ENCODE measurements at places on chromosomes 2 and 18. TPM values are rescaled to one million over a fixed set of nuclear protein-coding genes. Genes with fewer than 3 reads are reported as not detected.
A peak's percentile ranks its signal among the peaks of the same experiment; 100 is the strongest.

GRCh38 chr2:118844261-118845004 is 3.0 kb downstream of the EN1 start:
- no peak overlapping the region for H3K4me3 ChIP-seq
- peaks cover 35% of the 10 kb centered on the region for H3K4me1 ChIP-seq
- DNase-seq, result no peak
- H3K27ac ChIP-seq, result no peak overlapping the region

The SPATA3 gene
- total RNA-seq, result not detected

The CDCA7 gene
- 9.1 TPM for total RNA-seq

DNA sequence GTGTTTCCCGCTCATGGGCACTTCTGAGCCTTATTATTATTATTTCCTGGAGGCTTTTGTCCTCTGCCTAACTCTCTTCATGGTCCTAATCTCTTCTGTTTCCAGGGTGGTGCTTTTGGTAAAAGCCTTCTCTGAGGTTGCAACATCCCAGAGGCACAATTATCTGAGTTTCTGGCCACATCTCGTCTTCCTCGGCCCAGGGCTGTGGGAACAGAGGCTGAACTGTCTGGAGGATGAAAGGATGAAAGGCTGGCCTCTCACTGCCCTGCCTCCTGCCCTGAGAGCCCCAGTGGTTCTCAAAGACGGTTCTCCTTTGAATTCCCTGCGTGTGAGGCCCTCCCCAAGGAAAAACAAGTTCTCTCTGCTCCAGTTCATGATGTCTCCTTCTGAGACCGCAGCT is 13.8 kb downstream of the GYPC start:
- no peaks in the 10 kb centered on the region for H3K36me3 ChIP-seq
- H3K4me1 ChIP-seq, result peaks cover 52% of the 10 kb centered on the region
- no peak for DNase-seq
- H3K27me3 ChIP-seq, result no peaks in the 10 kb centered on the region
- H3K27ac ChIP-seq, result peak overlapping the region; percentile 59

- DNase-seq, result no peak
- H3K4me3 ChIP-seq, result peak overlapping the region; percentile 87
- no peaks in the 10 kb centered on the region for H3K36me3 ChIP-seq
- peak overlapping the region; percentile 96 for H3K27ac ChIP-seq
These were observed 597 bp downstream of the RNF103 start for GRCh38 chr2:86623043-86623493.

GRCh38 chr2:177625744-177626650 is 233.4 kb downstream of the AGPS start:
- no peaks in the 10 kb centered on the region for H3K36me3 ChIP-seq
- no peaks in the 10 kb centered on the region for H3K27me3 ChIP-seq
- H3K4me3 ChIP-seq, result no peak overlapping the region
- no peaks in the 10 kb centered on the region for H3K4me1 ChIP-seq

DNA sequence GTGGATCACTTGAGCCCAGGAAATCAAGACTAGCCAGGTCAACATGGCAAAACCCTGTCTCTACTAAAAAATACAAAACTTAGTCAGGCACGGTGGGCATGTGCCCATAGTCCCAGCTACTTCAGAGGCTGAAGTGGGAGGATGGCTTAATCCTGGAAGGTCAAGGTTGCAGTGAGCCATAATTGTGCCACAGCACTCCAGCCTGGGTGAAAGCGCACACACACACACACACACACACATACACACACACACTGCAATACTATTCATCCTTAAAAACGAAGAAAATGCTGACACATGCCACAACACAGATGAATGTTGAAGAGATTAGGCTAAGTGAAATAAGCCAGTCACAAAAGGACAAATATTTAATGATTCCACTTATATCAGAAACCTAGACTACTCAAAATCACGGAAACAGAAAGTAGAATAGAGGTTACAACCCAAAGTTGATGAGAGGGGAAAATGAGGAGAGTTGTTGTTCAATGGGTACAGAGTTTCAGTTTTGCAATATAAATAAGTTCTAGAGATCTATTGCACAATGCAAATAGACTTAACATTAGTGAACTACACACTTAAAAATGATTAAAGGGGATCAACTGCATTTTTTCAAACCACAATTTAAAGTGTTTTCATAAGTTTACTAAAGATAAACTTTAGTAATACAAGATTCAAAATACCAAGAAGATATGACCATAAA is 114.5 kb downstream of the USP34 start:
- no peak overlapping the region for H3K4me3 ChIP-seq
- peaks cover 20% of the 10 kb centered on the region for H3K36me3 ChIP-seq
- H3K27me3 ChIP-seq, result no peaks in the 10 kb centered on the region
- peak overlapping the region; percentile 33 for H3K27ac ChIP-seq
- H3K4me1 ChIP-seq, result peaks cover 13% of the 10 kb centered on the region

DNA sequence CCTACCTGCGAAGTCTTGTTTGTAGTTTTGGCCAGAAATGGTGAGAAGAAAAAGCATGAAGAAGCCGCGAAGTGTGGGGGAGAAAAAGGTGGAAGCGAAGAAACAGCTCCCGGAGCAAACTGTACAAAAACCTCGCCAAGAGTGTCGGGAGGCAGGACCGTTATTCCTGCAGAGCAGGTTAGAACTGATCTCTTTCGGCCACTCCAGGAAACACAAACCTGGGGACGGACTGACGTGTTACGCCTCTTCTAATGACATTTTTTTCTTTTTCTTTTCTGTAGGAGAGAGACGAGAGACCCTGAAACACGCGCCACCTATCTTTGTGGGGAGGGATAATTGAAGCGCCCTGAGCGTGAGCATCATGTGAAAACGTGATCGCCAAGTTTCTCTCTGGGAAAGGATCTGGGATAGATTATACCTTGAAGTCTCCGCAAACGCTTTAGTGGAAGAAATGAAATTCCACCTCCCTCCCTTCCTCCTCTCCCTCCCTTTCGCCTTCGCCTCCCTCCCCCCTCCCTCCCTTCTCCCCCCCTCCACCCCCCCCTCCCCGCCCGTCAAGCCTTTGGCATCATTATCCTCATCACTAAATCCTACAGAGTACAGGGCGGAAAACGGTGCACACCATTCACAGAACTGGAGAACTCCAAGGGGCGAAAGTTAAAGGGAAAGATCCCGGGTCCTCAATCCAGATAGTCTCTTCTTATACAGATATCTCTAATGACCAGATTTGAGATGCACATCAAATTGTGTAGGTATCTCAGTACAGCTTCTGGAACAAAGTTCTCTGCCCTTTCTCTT is at the start of gene ZEB2:
Gene ZEB2 (minus strand): TSS at position 186 of the 798 bp plus-strand sequence. CDS start 2,769 bp downstream, outside the sequence.
- H3K27ac ChIP-seq, result peak within 1 kb of the TSS; percentile 99
- H3K36me3 ChIP-seq, result no peaks in the 10 kb centered on the region
- H3K4me1 ChIP-seq, result peaks cover 5% of the 10 kb centered on the region
- no peaks in the 10 kb centered on the region for H3K27me3 ChIP-seq
- peak; percentile 94 for DNase-seq
- H3K4me3 ChIP-seq, result peak within 1 kb of the TSS; percentile 84

GRCh38 chr2:177572236-177572671 is 179.7 kb downstream of the AGPS start:
- H3K27me3 ChIP-seq, result no peaks in the 10 kb centered on the region
- H3K27ac ChIP-seq, result no peak overlapping the region
- H3K4me1 ChIP-seq, result no peaks in the 10 kb centered on the region
- H3K4me3 ChIP-seq, result no peak overlapping the region

The FBXO41 gene
- total RNA-seq, result 2.7 TPM

The SIX3 gene
- not detected for total RNA-seq

The PLEK gene
- 4.4 TPM for total RNA-seq
